ENCODE measurements at places on chromosomes 12 and 14.

GRCh38 chr12:72017054-72017651 is 78.5 kb downstream of the TPH2 start:
- peak; percentile 28 for DNase-seq

GRCh38 chr12:28425526-28425925 is 235.3 kb downstream of the CCDC91 start:
- DNase-seq, result no peak

GRCh38 chr12:106139422-106140171 is 843 bp upstream of the NUAK1 start:
- DNase-seq, result no peak

DNA sequence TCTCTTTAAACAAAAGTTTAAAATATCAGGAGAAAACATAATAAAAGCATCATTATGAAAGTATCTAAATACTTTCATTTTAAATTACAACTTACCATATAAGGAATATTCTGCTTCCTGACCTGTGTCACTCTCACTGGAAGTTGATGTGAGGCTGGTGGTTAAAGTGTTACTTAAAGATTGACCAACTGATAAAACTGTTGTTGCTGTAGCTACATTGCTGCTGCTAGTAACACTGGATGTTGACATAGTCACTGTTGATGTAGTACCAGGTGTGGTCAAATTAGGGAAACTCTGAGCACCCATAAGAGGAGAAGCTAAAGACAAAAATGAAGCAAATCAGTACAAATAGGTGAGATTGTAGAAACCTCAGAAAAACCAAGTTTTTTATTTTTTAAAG is 79.9 kb downstream of the HECTD1 start:
- no peak for DNase-seq

GRCh38 chr14:63524537-63525155 is 18.5 kb downstream of the PPP2R5E start:
- no peak for DNase-seq

DNA sequence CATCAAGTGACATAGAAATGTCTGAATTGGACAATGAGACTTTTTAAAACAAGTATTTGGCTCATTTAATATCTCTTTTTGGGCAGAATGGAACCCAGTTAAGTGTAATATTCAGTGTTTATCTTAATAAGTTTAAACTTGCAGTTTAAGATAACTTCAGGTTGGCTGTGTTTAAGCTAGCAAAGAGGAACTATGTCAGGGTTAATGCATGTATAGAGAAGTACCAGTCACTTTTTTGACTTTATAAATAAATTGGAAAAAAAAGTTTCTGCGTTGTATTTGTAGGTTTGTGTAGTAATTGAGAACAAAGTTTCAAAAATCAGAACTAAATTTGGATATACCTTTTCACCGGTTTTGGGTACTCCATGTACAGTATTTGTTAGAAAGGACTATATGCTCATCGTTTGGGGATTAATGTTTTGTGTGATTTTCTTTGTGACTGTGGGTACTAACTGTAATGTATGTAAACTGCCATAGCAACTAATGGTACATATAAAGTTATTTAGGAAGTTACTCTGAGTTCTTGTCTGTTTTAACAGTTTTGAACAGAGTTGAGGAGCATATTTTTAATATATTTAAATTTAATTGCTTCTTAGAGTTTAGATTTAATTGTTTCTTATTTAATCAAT is 4.5 kb downstream of the HMGA2 start:
- DNase-seq, result no peak

- no peak for DNase-seq
Measured at GRCh38 chr12:69881771-69882170, 56.7 kb downstream of the MYRFL start.

Measured in bone marrow (tissue), 2 donors.